ENCODE measurements at places on chromosomes 2 and 18. TPM values are rescaled to one million over a fixed set of nuclear protein-coding genes. Genes with fewer than 3 reads are reported as not detected.

- no peak for DNase-seq
- peaks cover 2% of the 10 kb centered on the region for H3K36me3 ChIP-seq
- H3K27ac ChIP-seq, result no peak overlapping the region
- no peaks in the 10 kb centered on the region for H3K4me1 ChIP-seq
These were observed 136.5 kb upstream of the HAAO start for GRCh38 chr2:42928692-42929545.

GRCh38 chr18:48813833-48814489 lies 136.8 kb downstream of the SMAD7 start:
- peaks cover 51% of the 10 kb centered on the region for H3K4me1 ChIP-seq
- no peak for DNase-seq

The MOB4 gene
- 28.9 TPM for total RNA-seq

The MAP3K19 gene
- not detected for total RNA-seq

DNA sequence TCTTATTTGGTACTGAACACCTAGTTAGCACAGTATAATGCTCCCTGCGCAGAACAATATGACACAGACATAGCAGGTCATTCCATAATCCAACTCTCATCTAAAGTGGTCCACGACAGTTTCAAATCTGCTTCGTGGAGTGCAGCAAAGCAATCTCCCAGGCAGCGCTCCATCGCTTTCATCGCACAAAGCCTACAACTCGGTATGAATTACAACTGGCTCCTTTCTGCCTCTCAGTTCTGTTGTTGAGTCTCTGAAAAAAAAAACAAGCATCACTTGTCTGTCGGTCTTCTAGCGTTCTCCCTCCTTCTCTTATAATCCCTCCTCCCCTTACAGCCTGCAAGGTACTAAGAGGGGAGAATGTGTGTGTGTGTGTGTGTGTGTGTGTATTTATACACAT lies 123.5 kb downstream of the FIGN start:
- H3K27me3 ChIP-seq, result no peaks in the 10 kb centered on the region
- H3K36me3 ChIP-seq, result no peaks in the 10 kb centered on the region
- H3K4me3 ChIP-seq, result no peak overlapping the region
- H3K4me1 ChIP-seq, result no peaks in the 10 kb centered on the region

DNA sequence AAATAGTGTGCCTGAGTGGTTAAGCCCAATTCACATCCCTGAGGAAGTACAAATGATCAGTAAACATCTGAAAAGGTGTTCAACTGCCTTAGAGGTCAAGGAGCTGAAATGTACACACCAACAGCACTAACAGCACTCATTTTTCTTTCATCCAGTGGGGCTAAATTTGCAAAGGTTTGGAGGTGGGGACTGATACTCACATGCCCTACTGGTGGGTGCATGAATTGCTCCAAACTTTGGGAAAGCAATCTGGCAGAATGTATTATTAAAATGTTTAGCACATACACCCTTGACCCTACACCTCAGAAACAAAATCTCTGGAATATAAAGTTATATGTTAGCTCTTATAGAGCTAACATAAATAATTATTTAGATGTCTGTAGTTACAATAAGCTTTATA lies 19.0 kb upstream of the FAM178B start:
- H3K36me3 ChIP-seq, result no peaks in the 10 kb centered on the region
- no peak overlapping the region for H3K4me3 ChIP-seq
- H3K27ac ChIP-seq, result no peak overlapping the region
- H3K27me3 ChIP-seq, result peaks cover 24% of the 10 kb centered on the region
- peaks cover 1% of the 10 kb centered on the region for H3K4me1 ChIP-seq
- no peak for DNase-seq

GRCh38 chr2:234330902-234331301 lies 166.0 kb downstream of the ARL4C start:
- no peak for DNase-seq
- H3K36me3 ChIP-seq, result no peaks in the 10 kb centered on the region
- H3K4me3 ChIP-seq, result no peak overlapping the region
- peaks cover 32% of the 10 kb centered on the region for H3K4me1 ChIP-seq
- H3K27ac ChIP-seq, result peak overlapping the region; percentile 63
- no peaks in the 10 kb centered on the region for H3K27me3 ChIP-seq

GRCh38 chr2:170770008-170770605 lies at the start of gene ERICH2:
Gene ERICH2, plus strand, starts transcription at chr2:170770378. Its CDS starts 304 bp downstream, at chr2:170770682.
- DNase-seq, result no peak
- H3K4me3 ChIP-seq, result peak within 1 kb of the TSS; percentile 86
- H3K27ac ChIP-seq, result peak within 1 kb of the TSS; percentile 62
- peaks cover 12% of the 10 kb centered on the region for H3K4me1 ChIP-seq

The SPP2 gene
- not detected for total RNA-seq

DNA sequence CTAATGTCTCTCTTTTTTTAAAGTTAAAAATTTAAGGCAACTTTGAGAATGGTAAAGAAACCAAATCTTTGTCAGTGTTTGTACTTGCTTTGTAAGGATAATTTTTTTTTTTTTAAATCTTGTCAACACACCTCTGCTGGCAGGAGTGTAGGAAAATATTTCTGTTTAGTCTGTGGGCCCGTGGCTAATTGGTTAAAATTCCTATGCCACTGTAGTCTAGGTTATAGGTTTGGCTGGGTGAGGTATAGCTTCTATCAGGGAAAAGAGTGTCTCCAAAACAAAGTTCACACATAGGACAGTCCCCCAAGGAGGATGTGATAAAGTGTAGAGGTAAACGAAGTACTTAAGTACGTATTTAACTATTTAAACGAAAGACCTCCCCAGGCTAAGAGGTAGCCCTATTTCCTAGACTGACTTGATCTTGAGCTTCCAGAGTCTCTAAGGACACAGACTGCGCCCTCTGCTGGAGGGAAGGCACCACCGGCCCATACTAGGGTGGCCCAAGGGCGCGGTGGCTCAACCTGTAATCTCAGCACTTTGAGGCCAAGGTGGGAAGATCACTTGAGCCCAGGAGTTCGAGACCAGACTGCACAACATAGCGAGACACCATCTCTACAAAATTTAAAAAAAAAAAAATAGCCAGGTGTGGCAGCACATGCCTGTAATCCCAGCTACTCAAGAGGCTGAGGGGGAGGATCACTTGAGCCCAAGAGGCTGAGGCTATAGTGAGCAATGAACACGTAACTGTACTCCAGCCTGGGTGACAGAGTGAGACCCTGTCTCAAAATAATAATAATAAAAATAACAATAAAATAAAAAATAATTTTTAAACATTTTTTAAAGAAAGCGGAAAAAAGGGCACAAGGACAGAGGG lies 8.9 kb downstream of the TEX44 start:
- peak overlapping the region; percentile 66 for H3K4me3 ChIP-seq
- H3K27ac ChIP-seq, result peak overlapping the region; percentile 83
- peak; percentile 76 for DNase-seq
- no peaks in the 10 kb centered on the region for H3K36me3 ChIP-seq
- H3K4me1 ChIP-seq, result peaks cover 9% of the 10 kb centered on the region

DNA sequence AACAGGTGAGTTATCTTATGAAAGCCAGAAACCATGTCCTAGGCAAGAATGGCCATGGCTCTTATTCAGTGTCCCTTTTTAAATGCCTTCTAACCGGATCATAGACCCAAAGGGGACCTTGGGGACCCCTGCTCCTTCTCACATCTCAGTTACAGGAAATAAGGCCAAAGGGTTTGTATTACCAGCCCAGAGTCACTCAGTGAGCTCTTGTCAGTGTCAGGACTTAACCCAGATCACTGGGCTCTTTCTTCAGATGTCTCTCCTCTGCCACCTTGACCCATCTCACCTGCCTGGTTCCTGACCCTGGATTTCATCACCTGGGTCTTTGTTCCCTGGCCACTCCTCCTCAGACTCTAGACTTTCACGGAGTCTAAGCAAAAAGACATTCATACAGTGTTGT lies 556.7 kb downstream of the CMPK2 start:
- no peaks in the 10 kb centered on the region for H3K27me3 ChIP-seq
- H3K27ac ChIP-seq, result no peak overlapping the region
- no peaks in the 10 kb centered on the region for H3K4me1 ChIP-seq
- no peaks in the 10 kb centered on the region for H3K36me3 ChIP-seq
- DNase-seq, result no peak

GRCh38 chr2:45992021-45992740 lies 305.0 kb upstream of the EPAS1 start:
- H3K27ac ChIP-seq, result no peak overlapping the region
- H3K27me3 ChIP-seq, result no peaks in the 10 kb centered on the region
- peaks cover 2% of the 10 kb centered on the region for H3K36me3 ChIP-seq
- H3K4me3 ChIP-seq, result no peak overlapping the region
- H3K4me1 ChIP-seq, result peaks cover 6% of the 10 kb centered on the region
- no peak for DNase-seq

GRCh38 chr18:35178260-35178659 lies 62.6 kb upstream of the ZNF397 start:
- H3K27me3 ChIP-seq, result peaks cover 18% of the 10 kb centered on the region
- H3K27ac ChIP-seq, result no peak overlapping the region
- peaks cover 2% of the 10 kb centered on the region for H3K36me3 ChIP-seq
- DNase-seq, result no peak

The EGR4 gene
- 0.70 TPM for total RNA-seq

The ASPRV1 gene
- 1.7 TPM for total RNA-seq

The EFHD1 gene
- 1.8 TPM for total RNA-seq

The SH2D6 gene
- 0.40 TPM for total RNA-seq

DNA sequence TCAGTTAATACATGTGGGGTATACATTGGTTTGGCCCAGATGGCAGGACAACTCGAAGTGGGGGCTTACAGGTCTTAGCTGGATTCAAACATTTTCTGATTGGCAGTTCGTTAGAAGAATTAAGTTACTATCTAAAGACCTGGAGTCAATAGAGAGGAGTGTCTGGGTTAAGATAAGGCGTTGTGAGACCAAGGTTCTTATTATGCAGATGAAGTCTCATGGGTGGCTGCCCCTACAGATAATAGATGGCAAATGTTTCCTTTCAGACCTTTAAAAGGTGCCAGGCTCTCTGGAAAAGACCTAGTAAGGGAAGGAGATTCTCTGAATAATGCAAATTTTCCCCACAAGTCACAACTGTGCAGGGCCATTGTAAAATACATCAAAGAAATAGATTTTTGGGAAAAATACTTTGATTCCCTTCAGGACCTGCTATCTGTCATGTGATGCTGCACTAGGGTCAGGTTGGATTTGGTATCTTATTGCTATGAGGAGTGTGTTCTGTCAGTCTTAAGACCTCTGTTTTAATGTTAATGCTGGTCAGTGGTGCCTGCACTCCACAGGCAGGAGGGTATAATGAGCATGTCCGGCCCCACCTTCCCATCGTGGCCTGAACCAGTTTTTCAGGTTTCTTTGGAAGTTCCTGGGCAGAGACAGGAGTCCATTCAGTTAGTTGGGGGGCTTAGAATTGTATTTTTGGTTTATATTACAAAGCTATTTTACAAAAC lies 14.3 kb upstream of the MC5R start:
- peaks cover 3% of the 10 kb centered on the region for H3K4me1 ChIP-seq
- no peak for DNase-seq
- H3K27ac ChIP-seq, result no peak overlapping the region
- H3K27me3 ChIP-seq, result peaks cover 60% of the 10 kb centered on the region
- H3K4me3 ChIP-seq, result no peak overlapping the region

- H3K4me1 ChIP-seq, result no peaks in the 10 kb centered on the region
- no peaks in the 10 kb centered on the region for H3K27me3 ChIP-seq
- H3K4me3 ChIP-seq, result no peak overlapping the region
- no peak overlapping the region for H3K27ac ChIP-seq
- DNase-seq, result no peak
These were observed 1315.1 kb upstream of the DDX18 start for GRCh38 chr2:116499389-116499788.

DNA sequence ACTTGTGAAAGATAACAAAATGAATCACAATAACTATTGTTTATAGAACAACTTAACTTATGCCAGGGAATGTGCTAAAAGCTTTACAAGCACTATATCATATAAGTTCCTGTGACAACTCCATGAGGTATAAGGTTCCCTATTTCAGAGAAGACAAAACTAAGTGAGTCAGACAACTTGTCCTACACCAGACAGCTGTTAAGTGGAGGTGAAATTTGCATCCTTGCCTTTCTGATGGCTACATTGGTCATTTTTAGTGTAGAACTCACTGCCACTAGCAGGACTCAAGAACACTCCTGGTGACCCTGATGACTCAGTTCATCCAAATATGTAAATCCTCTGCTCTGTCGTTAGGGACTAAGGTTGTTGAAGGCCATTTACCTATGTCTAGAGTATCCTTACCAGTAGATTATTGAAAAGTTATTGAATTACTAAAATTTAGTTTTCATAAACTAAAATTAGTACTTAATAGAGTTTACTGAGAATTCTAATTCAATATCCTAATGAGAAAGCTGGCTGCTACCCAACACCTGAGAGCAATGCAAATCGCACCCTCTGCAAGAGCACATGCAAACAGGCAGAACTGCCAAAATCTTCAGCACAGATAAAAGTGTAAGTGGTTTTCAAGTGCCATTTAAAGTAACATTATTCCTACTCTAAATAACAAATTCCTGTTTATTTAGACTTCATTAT lies 636.2 kb downstream of the NRXN1 start:
- no peaks in the 10 kb centered on the region for H3K4me1 ChIP-seq
- H3K27ac ChIP-seq, result no peak overlapping the region
- H3K4me3 ChIP-seq, result no peak overlapping the region
- no peaks in the 10 kb centered on the region for H3K36me3 ChIP-seq
- H3K27me3 ChIP-seq, result no peaks in the 10 kb centered on the region
- no peak for DNase-seq

- peaks cover 4% of the 10 kb centered on the region for H3K4me1 ChIP-seq
- no peak overlapping the region for H3K27ac ChIP-seq
- DNase-seq, result no peak
- H3K27me3 ChIP-seq, result no peaks in the 10 kb centered on the region
These were observed 371.9 kb downstream of the NBAS start for GRCh38 chr2:15189216-15189615.

GRCh38 chr2:241053576-241054251 lies 48.4 kb downstream of the MTERF4 start:
- no peak for DNase-seq
- no peak overlapping the region for H3K27ac ChIP-seq
- no peaks in the 10 kb centered on the region for H3K27me3 ChIP-seq
- no peak overlapping the region for H3K4me3 ChIP-seq

The TTC32 gene
- 36.9 TPM for total RNA-seq

The POTEJ gene
- not detected for total RNA-seq

DNA sequence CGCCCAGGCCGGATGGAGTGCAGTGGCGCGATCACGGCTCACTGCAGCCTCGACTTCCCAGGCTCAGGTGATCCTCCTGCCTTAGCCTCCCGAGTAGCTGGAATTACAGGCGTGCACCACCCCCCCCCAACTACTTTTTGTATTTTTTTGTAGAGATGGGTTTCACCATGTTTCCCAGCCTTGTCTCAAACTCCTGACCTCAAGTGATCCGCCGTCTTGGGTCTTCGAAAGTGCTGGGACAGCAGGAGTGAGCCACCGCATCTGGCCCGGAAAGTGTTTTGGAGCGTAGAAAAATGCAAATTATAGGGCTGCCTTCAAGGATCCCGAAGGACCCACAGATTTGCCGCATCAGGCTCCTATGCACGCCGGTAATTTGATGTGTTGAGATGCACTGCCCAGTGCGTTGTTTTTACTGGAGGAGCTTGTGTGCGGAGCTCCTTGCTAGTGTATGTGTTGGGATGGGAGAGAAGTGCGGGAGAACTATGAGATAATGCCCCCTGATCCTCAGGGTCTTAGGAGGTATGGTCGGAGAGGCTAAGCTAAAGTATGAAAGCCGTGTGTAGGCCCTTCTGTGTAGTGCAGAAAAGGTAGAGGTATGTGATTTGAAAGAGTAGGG lies 1.2 kb upstream of the CLASP1 start:
- DNase-seq, result no peak
- peak overlapping the region; percentile 100 for H3K27ac ChIP-seq
- H3K4me3 ChIP-seq, result peak overlapping the region; percentile 98
- no peaks in the 10 kb centered on the region for H3K27me3 ChIP-seq

GRCh38 chr2:174158003-174158402 lies 90.3 kb downstream of the OLA1 start:
- H3K27ac ChIP-seq, result no peak overlapping the region
- no peaks in the 10 kb centered on the region for H3K27me3 ChIP-seq
- DNase-seq, result no peak
- H3K36me3 ChIP-seq, result no peaks in the 10 kb centered on the region
- H3K4me1 ChIP-seq, result peaks cover 19% of the 10 kb centered on the region
